CD4-positive, alpha-beta T cell treated with Interleukin-4 for 4 hours (primary cell): ENCODE measurements at places on chromosomes 2 and 18.

DNA sequence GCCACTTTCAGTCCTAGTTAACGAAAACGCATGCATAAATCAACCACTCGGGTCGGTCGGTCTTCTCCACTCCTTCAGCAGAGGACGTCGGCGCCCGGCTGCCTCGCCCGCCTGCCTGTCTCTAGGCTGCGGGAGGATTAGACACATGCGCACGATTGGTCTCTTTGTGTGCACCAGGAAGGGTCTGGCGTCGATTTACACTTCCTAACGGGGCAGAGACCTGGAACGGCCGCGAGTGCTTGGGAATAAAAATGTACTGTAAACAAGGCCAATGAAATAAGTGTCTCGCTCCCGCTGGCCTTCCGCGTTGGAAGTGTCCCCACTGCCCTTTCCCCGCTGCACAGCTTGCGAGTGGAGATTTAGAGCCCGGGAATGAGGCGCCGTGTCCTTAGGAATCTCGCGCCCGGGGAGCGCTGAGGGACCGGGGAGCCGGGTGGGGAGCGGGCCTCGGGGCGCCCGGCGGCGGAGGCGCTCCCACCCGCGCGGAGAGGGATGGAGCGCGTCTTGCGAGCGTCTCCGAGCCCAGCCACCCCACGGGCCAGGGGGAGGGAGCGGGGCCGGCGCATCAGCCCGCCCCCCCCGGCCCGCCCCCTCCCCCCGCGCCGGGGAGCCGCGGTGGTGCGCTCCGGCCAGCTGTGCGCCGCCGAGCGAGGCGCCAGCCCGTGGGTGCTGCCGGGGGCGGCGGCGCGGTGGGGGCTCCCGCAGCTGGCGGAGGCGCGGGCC is at the start of gene DOK6:
DOK6 (plus strand) TSS at position 636 of the 723 bp plus-strand sequence.
- DNase-seq = no peak

- no peak for DNase-seq
Observed at GRCh38 chr2:223863491-223863890, 26.1 kb upstream of the AP1S3 start.

GRCh38 chr2:232569541-232569940 is 19.1 kb downstream of the EIF4E2 start:
- DNase-seq = no peak

DNA sequence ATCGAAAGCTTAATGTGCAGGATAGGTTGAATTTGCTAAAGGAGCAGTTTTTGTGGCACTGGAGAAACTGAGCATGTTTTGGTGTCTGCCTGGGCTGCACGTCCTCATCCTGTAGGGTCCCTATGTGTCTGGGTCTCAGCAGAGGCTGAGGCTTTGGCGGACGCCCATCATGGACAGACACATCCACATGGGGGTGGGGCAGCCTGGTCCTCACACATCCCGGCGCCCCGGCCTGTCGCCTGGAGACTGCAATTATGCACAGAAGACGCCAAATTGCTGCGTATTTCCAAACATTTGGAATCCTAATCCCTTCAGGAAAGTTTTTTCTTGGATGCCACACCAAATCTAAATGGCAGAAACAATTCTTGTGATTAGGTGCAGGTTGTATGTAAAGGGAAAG is 128.2 kb upstream of the TWIST2 start:
- no peak for DNase-seq

DNA sequence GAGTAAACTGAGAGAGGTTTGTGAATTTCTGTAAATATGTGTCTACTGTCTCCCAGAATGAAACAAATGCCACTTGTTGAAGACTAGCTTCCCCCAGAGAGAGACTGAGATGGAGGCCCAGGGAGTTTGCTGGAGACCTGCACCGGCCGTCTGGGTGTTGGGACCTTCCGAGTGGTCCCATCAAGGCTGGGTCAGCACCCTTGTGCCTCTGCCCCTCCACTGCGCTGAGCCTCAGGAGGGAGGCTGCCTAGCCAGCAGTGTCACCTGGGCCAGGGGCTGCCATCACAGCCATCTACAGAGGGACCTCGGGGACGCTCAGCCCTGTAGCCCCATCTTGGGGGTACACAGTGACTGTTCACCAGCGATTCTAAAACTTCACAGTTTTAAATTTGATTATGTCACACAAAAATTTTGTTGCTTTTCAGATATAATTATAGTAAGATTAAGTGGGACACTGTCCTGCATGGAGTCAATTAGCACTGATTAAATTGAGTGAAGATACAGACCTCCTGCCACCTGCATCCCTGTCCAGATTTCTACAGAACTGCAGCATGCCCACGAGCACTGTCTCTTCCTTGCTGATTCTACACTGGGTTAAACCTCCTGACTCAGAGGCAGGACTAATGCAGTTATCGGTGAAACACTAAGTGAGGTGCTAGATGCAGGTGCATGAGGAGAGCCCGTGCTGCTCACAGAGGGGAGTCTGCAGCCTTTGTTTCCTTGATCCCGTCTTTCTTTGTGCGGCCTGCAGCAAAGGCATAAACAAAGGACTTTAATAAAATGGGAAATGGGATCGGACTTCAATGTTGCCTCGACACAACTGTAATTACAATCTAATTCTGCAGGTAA is 50.5 kb downstream of the TMEM18 start:
- no peak for DNase-seq
